ENCODE measurements at places on chromosomes 6 and 20.

- DNase-seq: no peak
These were observed 72.4 kb upstream of the NXT1 start for GRCh38 chr20:23278172-23278571.

DNA sequence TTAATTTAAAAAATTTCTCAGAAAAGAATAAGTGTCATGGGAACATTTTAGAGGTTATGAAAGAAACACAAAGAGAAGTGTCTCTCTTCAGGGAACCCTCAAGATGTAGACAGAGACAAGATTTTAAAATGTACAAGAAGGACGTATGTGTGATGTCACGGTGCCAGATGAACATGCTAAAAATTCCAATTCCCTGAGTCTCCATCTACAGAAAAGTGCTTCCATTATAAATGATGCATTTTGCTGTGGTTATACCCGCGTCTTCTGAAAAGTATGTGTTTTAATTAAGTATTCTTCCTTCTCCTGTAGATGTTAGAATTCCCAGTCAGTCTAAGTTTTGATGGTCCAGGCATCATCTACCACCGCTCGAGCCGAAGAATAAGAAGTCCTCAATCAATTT lies 489.1 kb downstream of the PREX1 start:
- no peak for DNase-seq

DNA sequence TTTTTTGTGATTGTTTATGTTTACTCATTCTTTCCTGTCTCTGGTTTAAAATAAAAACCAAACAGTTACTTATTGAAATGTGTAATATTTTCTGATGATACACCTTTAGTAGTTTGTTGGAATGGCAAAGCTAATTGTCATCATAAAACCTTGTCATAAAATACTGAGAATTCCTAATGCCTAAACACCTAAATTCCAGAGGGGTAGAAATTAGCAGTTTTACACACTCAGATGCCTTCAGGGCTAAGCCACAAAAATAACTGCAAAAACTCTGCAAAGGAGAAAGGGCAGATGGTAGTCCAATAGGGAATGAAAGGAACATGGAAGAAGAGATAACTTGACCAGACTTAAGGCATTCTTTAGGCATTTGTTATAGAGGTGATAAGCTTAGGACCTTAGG lies 30.3 kb downstream of the FAM83B start:
- DNase-seq: no peak

- no peak for DNase-seq
These were observed 8.0 kb upstream of the ZBTB9 start for GRCh38 chr6:33446356-33446755.

GRCh38 chr6:144265390-144265789 lies 19.7 kb upstream of the UTRN start:
- peak; percentile 37 for DNase-seq

GRCh38 chr6:37449984-37450383 lies 17.0 kb downstream of the CMTR1 start:
- no peak for DNase-seq

DNA sequence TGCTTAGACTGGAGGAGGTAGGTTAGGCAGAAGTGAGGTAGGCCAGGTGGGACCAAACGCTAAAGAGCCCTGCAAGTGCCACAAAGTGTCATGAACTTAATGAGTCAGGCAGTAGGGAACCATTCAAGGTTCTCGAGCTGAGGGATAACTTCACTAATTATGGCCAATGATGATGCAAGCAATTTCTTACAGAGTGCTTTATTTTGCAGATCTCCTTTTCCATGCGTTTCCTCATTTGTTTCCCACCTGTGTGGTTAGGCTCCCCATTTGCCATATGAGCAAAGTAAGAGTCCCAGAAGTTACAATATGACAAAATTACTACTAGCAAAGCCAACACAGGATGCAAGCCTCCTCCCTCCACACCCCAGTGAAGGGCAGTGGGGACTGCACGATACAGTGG lies 36.5 kb upstream of the PSMF1 start:
- no peak for DNase-seq

DNA sequence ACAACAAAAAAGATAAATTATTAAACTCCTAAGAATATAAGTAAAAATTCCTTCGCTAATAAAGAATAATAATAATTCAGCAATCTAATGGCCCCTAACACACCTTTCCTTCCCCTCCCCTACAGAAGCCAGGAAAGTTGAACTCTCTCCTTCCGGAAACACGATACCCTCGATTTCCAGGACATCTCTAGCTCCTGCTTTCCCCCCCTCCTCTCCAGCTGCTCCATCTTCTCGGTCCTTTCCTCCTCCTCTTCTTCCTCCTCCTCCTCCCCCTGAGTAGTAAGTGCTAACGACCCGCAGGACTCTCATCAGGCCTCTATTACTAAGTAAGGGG lies 603 bp downstream of the TASP1 start:
- DNase-seq: no peak

- no peak for DNase-seq
These were observed 66.8 kb downstream of the SCAND1 start for GRCh38 chr20:35887393-35888064.

DNA sequence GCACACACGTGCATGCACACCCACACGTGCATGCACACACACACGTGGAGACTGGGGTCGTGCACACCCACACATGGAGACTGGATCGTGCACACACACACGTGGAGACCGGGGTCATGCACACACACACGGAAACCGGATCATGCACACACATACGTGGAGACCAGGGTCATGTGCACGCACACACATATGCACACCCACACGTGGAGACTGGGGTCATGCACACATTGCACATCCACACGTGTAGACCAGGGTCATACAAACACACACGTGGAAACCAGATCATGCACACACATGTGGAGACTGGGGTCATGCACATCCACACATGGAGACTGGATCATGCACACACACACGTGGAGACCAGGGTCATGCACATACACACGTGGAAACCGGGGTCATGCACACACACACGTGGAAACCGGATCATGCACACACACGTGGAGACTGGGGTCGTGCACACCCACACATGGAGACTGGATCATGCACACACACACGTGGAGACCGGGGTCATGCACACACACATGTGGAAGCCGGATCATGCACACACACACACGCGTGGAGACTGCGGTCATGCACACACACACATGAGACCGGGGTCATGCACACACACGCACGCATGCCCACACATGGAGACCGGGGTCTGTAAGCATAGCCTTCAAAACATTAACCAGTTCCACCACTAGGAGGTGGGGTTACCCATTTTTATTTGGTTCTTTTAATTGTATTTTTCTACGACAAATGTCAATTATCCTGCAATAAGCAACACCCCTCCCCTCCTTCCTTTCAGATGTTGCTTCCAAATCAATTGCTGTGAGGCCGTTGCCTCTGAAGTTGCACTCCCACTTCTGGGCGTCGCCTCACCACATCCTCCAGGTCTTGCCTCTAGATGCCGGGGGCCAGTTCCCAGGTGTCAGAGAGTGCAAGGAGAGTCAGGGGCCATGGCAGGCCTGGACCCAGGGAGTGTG lies 95.8 kb downstream of the TMEM242 start:
- DNase-seq: no peak

- no peak for DNase-seq
These were observed 36.8 kb upstream of the ZBP1 start for GRCh38 chr20:57656821-57657534.

- no peak for DNase-seq
These were observed 45.1 kb downstream of the LHFPL5 start for GRCh38 chr6:35850208-35850607.

DNA sequence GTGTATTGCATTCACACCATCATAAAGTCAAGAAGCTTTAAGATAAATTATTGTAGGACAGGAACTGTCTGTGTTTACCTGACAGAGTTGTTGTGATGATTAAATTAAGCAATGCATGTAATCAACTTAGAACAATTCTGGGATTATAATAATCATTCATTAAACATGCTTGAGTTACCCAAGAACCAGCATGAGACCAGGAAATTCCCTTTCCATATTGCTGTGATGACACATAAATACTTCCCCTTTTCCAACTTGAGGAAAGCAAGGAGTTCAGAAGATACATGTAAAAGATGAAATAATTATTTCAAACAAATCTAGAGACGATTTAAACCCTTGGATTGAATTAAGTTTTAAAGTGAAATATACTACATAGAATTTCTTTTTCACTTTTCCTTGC lies 404.4 kb downstream of the GJA1 start:
- DNase-seq: no peak

DNA sequence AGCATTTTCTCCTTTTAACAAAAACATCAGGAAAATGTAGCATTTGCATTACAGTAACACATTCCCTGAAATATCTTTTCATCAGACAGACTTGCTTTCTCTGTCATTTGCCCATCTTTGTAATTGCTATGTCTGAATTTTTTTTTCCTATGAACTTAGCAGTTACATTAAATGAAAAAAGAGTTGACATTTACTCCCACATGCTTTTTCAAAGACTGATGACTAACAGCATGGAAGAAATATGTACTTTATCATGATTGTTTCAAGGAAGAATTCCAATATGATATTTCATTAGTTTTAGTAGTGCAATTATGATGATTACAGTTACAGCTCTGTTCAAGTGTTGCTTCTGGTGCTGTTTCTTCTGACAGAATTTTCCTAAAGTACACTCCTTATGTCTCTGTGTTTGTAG lies 864.5 kb upstream of the MAN1A1 start:
- no peak for DNase-seq

DNA sequence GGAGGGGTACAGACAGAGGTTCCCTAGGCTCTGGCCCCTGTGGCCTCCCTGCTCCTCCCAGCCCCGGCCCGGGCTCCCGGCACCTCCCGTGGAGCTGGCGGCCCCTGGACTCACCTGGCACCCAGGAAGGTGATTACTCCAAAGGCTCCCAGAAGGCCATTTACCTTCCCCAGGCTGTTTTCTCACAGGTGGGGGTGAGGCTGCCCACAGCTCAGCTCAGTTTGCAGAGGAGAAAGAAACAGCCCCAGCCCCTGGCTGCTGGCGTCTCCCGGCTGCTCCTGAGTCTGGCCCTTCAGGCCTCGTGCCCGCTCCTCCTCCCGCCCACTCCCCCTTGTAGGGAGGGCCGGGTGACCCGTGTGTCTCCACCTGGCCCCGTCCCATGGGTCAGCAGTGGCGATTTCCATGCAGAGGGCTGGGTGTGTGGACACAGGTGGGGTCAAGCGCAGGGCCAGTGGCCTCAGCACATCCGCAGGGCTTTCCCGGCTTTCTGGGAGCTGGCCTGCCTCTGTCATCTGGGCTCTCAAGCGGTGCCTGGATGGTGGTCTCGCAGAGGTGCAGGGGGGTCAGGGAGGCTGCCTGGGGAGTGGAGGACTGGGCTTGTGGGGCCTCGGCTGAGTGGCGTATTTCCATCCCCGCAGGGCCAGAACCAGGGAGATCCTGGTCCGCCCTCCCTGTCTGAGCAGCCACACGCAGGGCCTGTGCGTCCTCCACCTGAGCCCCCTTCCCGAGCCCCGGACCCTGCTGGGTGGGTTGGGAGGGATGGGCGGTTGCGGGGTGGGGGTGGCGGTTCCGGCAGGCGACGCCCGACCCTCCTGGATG lies 20.2 kb upstream of the GATA5 start:
- no peak for DNase-seq

GRCh38 chr6:31972709-31973350 lies 892 bp upstream of the DXO start:
- no peak for DNase-seq

- peak; percentile 7 for DNase-seq
These were observed 1.6 kb upstream of the SOBP start for GRCh38 chr6:107488174-107488874.

DNA sequence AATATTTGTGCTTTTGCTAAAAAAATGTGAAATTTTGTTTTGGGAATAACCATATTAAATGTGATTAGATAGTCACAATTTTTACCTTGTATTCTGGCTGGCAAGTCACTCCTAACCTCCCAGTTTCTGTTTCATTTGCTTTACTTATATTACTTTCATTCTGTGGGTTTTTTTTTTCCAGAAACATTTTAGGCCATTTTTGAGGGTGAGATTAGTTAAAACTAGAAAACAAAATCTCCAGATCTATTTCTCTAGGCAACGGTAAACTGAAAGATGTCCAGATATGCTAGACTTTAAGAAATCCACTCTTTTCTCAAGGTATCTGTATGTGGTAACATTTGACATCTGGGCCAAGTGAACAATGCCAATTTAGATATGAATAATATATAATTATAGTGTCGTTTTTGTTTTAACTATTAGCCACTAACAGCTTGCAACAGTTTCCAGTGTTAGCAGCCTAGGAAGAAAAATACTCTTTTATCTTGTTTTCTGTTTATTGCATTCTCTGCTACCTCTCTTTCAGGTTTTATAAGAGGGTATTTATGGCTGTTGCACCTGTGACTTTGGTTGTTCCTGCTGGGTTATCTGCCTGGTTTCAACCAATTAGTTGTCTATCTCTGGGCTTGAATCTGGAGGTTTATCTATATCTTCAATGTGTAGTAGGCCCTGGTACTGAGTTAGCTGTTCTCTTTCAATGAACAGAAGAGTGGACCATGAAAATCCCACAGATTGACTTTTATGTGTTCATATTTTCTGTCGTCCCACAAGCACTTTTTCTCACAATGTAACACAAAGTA lies 260.9 kb downstream of the NKAIN2 start:
- no peak for DNase-seq

- no peak for DNase-seq
These were observed 31.1 kb downstream of the ARID1B start for GRCh38 chr6:156808287-156808686.

DNA sequence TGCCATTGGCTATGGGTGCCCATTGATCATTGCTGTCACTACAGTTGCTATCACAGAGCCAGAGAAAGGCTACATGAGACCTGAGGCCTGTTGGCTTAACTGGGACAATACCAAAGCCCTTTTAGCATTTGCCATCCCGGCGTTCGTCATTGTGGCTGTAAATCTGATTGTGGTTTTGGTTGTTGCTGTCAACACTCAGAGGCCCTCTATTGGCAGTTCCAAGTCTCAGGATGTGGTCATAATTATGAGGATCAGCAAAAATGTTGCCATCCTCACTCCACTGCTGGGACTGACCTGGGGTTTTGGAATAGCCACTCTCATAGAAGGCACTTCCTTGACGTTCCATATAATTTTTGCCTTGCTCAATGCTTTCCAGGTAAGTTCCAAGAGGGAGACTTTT lies 16.4 kb downstream of the ADGRF4 start:
- no peak for DNase-seq

- no peak for DNase-seq
These were observed 135.6 kb upstream of the RUNX2 start for GRCh38 chr6:45192556-45192955.

- DNase-seq: no peak
These were observed 163.8 kb downstream of the MMUT start for GRCh38 chr6:49299279-49299678.

GRCh38 chr6:5457041-5457440 lies 195.7 kb downstream of the FARS2 start:
- DNase-seq: no peak

DNA sequence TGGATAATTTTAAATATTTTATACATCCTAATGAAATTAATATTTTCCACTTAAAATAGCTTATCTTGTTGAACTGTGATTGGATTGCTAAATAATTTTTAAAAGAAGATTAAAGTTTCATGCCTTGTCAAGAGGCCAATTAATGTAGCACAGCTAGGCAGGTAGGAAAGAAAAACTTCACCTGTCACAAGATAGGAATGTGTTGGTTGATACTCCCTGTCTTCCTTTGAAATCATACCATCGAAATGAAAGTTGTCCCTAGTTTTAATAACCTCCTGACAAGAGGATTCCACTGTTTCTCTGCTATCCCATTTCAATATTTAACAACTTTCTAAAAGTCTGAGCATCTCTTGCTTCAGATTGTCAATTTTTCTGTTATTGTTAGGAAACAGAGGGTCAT lies 80.8 kb downstream of the BMP6 start:
- DNase-seq: no peak

- DNase-seq: no peak
These were observed 678.3 kb upstream of the NRSN1 start for GRCh38 chr6:23447731-23448130.

All from GM12891 (cell line).